ENCODE measurements at places on chromosomes 2 and 18. TPM values are rescaled to one million over a fixed set of nuclear protein-coding genes. Genes with fewer than 3 reads are reported as not detected.

Gene ANTXR1
- total RNA-seq, result not detected

Gene FNDC4
- total RNA-seq, result not detected

DNA sequence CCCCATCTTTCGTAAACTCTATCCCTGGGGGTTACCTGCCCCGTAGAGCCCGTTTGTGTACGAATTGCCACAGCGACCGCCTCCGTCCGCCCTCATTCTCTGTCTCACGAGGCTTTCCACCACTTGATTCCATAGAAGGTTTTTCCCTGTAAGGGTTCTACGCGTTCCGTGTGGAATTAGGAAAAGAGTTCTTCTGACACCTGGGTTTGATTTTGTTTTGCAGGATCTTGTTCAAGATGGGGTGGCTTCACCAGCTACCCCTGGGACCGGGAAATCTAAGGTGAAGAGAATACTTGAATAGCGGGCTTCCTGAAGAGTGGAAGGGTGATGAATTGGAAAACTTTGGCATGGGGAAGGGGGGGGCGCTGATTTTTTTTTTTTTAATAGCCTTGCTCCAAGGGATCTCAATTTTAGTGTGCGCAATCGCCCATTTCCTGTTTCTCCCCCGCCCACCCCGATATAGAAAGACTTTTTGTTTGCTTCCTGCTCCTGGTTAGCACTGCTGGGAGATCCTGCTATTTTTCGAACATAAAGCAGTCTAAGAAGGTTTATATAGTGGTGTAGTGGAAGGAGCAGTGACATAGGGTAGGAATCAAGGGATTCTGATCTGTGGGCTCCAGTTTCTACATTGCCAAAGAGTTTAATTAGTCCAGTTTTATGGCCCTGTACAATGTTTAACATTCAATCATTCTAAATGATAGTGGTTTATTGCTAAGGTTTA, 564 bp downstream of the GCC2 start:
- H3K27ac ChIP-seq, result peak overlapping the region; percentile 59
- no peaks in the 10 kb centered on the region for H3K27me3 ChIP-seq
- peak; percentile 53 for DNase-seq

DNA sequence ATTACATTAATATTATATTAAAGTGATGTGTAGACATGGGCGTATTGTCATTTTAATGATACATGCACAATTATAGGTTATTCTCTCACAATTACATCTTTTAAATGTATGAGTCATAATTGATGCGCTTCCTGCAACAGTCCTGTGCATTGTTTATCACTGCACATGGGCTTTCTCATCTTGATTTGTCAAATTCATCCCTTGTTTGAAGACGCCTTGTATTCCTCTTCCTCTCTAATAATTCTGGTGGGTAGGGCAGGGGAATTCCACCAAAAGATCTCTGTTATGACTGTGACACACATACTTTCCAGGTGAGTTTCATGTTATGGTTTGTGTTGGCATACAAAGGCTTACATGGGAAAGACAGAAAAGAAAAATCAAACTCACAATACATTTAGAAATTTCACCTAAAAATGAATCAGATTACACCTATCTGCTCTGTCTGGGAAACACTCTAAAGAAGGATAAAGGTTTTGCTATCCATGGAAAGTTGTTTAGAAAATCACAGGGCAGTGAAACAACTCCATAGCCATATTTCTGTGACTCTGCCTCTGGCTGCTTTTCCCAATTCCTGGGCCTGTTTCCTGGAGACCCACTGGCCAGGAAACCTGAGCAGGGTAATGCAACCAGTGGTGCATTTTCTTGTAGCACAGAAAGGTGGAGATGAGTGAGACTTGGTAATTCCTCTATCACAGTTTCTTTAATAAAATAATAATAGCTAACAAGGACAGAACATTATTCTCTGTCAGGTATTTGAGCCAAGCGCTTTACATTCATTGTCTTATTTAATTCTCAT, 13.2 kb downstream of the SLC9A2 start:
- H3K27me3 ChIP-seq, result no peaks in the 10 kb centered on the region
- no peak overlapping the region for H3K27ac ChIP-seq

DNA sequence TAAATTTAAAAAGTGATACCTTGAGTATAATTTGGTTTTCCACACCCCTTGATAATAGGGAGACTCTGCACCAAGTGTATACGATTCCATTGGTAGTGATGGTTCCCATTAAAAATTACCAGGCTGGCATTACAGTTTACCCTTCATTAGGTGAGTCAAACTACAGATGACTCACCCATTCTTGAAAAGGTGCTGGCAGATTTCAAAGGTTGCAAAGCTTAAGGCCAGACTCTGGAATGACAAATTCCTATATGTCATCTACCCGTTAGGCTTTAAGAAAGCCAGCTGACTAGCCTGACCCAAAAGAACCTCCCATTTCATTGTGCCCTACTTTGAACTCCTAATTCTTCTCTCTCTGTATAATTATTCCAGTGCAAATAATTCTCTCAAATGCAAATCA, 124.4 kb downstream of the LRRTM4 start:
- H3K27ac ChIP-seq, result no peak overlapping the region
- no peaks in the 10 kb centered on the region for H3K4me1 ChIP-seq
- H3K4me3 ChIP-seq, result no peak overlapping the region
- no peaks in the 10 kb centered on the region for H3K27me3 ChIP-seq

GRCh38 chr2:135925571-135925970, 49.3 kb upstream of the MCM6 start:
- H3K4me3 ChIP-seq, result no peak overlapping the region
- DNase-seq, result no peak
- peaks cover 33% of the 10 kb centered on the region for H3K36me3 ChIP-seq
- H3K27me3 ChIP-seq, result no peaks in the 10 kb centered on the region

DNA sequence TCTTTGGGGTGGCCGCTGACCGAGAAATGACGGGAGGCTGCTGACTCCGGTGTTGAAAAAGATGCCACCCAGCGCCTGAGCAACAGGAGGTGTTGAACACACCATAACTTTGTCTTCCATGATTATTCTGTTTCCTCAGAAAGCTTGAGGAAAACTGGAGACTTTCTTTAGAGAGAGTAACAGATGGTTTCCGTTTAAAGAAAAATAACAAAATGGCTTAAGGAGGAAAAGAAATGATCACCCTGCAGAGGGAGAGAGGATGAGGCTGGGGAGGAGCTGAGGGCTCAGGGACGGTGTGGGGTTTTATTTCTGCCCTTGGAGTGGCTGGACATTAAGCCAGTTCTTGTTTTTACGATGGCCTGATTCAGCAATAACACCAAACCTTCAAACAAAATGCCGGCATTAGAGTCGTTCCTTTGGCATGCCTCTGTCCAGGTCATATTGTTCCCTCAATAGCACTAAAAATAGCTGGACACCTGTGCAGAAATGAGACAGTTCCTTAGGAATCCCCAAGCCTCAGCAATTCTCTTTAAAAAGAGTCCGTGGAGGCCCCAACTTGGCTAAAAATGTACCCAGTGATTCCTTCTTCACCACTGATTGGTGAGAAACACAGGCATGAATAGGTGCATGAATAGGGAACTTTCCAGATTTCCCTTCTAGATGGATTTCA, 182.4 kb downstream of the ALPK2 start:
- H3K4me3 ChIP-seq, result no peak overlapping the region
- H3K27ac ChIP-seq, result no peak overlapping the region

DNA sequence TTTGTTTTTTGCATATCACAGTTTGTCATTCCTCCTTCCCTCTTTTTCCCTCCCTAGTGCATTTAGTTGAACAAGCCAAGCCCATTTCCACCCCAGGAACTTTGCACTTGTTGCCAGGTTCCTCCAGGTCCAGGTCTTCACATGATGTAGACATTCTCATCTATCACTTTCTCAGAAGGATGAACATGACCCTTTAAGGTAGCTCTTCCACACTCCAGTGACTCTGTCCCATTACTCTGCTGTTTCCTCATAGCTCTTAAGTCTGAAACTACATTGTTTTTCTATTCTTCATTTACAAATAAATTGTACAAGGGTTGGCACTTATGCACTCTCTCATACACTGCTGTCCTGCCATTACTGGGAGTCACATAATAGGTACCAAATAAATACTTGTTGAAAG, 6.1 kb downstream of the KYNU start:
- no peak overlapping the region for H3K27ac ChIP-seq
- H3K4me1 ChIP-seq, result peaks cover 8% of the 10 kb centered on the region
- no peaks in the 10 kb centered on the region for H3K36me3 ChIP-seq
- no peaks in the 10 kb centered on the region for H3K27me3 ChIP-seq
- no peak for DNase-seq
- H3K4me3 ChIP-seq, result no peak overlapping the region

Gene PGAP1
- 22.4 TPM for total RNA-seq

DNA sequence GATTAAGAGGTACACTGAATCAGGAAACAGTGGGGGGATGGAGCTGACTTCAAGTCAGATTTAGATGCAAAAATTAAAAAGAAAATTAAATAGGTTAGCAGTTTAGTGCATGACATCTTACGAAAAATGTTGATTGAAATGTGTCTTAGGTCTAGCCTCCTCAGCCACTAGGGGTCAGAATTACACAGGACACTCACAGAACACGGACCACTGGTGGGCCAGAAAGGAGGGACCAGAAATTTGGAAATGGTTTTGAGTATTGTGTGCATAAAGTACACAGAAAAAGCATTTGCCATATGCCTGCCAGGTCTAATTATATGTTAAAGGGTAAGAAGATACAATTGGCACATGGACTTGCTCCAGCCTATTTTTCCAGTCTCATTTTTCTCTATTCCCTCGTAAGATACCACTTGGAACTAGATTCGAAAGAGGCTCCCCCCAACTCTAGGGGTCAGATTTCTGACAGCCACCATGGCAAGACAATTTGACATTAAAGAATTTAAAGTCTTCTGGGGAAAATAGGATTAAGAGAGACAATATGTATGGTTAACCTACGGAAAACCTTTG, 550.2 kb upstream of the SETBP1 start:
- no peak overlapping the region for H3K4me3 ChIP-seq
- H3K27ac ChIP-seq, result no peak overlapping the region
- peak; percentile 78 for DNase-seq
